ENCODE measurements at places on chromosomes 5 and 9.
A peak's percentile ranks its signal among the peaks of the same experiment; 100 is the strongest.

- no peak for DNase-seq
Measured at GRCh38 chr9:12815888-12816287, 41.1 kb downstream of the LURAP1L start.

- no peak for DNase-seq
Measured at GRCh38 chr5:777756-778161, 6.8 kb downstream of the ZDHHC11B start.

DNA sequence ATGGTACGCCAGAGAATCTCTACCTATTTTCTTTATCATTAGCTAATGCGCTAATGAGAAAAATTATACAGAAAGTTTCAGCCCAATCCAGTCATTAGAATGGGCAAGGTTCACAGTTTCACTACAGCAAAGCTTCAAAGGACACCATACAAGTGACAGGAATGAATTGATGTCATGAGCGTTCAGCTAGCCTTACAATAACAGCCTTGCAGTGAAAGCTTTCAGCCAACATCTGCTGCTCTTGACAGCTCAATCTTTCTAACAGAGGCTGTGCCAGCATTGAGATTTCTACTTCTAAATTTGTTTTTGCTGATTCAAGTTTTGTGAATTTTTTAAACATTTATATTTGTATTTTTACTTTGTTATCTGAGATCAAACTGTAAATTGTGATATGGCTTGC, 302.4 kb upstream of the FAM174A start:
- no peak for DNase-seq

DNA sequence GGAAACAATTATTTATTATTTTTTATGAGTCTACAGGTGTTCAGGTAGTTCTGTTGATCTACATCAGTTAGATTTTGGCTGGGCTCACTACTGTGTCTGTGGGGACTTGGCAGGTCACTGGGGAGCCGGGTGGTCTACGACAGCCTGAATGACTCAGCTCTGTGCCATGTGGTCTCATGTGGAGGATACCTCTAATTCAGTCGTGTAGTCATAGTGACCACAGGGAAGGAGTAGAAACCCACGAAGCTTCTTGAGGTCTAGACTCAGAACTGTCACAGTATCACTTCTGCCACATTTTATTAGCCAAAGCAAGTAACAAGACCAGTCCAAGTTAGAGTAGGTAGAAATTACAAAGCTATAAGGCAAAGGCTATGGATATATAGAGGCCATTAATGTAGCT, 64.7 kb upstream of the GRAMD2B start:
- DNase-seq = no peak

DNA sequence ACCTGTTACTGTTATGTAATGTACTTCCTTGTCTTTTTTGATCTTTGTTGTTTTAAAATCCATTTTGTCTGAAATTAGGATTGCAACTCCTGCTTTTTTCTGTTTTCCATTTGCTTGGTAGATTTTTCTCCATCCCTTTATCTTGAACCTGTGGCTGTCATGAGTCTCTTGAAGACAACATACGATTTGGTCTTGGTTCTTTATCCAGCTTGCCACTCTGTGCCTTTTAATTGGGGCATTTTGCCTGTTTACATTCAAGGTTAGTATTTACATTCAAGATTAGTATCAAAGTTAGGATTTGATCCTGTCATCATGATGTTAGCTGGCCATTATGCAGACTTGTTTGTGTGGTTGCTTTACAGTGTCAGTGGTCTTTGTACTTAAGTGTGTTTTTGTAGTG, 156.8 kb downstream of the GDNF start:
- no peak for DNase-seq

DNA sequence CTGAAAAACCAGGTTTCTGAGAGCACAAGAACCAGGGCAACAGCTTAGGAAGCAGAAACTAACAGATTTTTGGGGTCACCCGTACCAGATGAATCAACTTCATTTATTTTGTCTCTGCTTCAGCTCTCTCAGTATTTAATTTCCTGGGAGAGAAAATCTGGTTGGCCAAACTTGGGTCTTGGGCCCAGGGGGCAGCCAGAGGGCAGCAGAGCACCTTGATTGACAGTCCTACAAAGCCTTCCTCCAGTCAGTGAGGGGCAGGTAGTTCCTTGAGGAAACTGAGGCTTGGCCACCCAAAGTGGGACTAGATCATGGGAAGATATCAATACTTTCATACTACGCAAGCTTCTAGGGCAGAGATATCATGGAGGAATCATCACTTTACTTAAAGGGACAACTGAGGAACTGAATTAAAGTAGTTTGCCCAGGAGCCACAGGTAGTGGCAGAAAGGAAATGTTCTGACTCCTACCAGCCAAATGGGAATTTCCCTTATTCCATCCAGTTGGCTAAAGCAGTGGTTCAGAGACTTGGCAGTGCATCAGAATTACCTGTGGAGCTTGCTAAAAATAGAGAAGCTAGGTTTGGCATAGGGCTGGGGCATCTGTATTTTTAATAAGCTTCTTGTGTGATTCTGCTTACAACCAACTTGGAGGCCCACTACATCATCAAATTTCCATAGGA, 21.5 kb upstream of the ARHGAP26 start:
- peak; percentile 7 for DNase-seq

DNA sequence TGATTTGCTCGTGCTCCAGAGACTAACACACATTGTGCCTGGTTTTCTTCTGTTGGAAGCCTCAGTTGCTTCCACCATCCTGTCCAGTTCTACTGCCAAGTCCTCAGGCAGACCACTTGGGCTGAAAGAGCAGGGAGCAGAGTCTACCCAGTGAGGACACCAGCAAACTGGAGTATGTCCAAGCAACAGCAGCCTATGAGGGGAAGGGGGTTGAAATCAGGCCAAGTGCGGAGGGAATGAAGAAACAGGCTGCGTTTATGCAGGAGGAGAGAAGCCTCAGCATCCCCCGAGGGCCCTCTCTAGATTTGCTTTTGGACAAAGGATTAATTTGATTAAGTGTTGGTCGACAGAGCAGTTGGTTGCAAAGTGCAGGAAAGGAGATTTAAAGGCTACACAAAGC, 14.5 kb downstream of the DOCK2 start:
- no peak for DNase-seq

DNA sequence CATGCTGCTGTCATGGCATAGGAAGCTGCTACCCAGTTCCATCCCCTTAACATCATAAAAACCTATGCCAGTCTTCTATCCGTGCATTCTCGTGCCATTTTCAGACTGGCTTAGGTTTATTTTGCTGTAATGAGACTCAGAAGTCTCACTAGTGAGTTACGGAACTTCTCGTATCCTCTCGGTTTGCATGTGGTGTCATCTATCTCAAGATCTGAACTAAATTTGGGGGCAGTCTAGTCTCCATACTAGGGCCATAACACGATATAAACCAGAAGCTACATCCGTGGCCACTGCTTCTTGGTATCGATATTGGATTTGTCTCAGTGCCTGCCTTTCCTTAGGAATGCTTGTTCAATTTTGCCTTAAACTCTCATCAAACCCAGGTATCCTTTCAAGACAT, 771.2 kb upstream of the CDH10 start:
- no peak for DNase-seq

DNA sequence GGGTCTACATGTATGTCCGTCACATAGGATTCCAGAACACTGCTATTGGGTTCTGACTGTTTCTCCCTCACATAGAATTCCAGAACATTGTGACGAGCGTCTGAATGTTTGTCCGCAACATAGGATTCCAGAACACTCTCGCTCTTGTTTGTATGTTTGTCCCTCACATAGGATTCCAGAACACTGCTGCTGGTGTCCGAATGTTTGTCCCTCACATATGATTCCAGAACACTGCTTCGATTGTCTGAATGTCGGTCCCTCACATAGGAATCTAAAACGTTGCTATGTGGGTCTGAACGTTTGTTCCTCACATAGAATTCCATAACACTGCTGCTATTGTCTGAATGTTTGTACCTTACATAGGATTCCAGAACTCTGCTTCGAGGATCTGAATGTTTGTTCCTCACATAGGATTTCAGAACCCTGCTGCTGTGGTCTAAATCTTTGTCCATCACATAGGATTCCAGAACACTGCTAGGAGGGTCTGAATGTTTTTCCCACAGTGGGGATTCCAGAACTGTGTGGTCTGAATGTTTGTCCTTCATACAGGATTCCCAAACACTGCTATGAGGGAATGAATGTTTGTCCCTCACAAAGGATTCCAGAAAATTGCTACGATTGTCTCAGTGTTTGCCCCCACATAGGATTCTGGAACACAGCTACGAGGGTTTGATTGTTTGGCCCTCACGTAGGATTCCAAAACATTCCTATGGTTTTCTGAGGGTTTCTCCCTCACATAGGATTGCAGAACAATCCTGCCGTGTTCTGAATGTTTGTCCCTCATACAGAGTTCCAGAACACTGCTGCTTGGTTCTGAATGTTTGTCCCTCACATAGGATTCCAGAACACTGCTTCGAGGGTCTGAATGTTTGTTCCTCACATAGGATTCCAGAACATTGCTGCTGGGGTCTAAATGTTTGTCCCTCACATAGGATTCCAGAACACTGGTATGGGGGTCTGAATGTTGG, 220.5 kb downstream of the FOXD4L6 start:
- no peak for DNase-seq

GRCh38 chr9:113954591-113954990, 78.5 kb downstream of the ZNF618 start:
- no peak for DNase-seq

DNA sequence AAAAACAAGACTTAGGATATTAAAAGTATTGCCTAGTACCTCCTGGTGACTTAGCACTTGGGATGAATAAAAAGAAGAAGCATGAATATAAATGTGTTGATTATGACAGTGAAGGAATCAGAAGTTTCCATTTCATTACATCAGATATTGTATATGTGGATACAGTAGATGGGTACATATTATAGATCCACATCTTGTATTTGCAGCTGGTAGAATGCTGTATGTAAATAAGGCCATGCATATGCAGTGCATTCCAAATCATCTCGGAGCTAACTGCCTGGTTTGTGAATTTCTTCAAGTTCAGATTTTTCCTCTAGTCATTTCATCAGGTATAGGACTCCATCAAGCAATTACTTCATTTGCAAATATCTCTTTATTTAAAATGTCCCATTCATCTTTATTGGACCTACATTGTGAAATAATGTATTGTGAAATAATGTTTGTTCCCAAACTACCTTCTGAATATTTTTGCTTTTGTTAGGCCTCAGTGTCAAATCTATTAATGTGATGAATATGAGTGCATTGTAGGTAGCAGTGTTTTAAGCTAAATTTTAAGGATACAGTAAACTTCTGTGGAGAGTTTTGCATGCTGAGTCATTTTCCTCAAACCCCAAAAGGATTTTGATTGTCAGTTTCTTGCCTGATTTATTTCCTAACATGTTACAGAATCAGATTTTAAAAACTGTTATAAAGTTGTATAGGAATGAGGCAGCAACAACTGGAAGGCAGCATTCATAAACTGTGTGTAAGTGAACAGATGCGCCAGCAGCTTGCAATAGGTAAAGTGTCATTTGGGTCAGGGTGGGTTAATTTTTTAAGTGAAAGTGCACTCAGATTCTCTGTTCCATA, 370.8 kb upstream of the RIOK2 start:
- no peak for DNase-seq

GRCh38 chr5:171424726-171425125, 5.3 kb downstream of the FGF18 start:
- no peak for DNase-seq

DNA sequence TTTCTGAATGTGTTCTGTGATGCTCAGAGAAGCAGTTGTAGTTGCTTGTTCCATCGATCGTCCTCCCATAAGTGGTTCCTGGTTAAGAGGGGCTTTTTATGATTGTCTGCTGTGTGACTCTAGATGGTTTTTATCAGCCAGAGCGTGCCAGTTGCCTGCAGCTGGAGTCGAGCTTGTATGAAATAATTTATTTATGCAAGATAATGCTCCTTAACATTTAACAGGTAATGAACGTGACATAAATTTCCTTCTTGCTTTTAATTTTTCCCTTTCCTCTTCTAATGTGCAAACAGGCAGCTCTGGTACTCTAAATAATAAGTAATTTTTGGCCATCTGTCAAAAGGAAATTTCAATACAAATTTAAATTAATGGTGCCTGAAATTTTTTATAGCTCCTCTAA, 84.4 kb downstream of the TLE4 start:
- no peak for DNase-seq

Measured in T-helper 22 cell (primary cell).